ENCODE measurements at places on chromosomes 11 and 22.

DNA sequence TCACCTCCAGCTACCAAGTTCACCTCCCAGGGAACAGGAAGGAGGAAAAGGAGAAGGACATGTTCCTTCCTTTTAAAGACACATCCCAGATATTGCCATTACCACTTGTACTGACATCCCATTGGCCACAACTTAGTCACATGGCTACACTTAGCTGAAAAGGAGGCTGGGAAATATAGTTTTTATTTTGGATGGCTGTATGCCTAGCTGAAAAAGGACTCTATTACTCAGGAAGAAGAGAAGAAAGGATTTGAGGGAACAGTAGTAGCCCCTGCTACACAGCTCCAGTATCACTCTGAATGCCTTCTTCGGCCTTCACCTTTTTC lies 2.1 kb upstream of the APOA5 start:
- no peak for DNase-seq

GRCh38 chr11:720642-721246 lies 14.7 kb downstream of the EPS8L2 start:
- DNase-seq = peak; percentile 17

DNA sequence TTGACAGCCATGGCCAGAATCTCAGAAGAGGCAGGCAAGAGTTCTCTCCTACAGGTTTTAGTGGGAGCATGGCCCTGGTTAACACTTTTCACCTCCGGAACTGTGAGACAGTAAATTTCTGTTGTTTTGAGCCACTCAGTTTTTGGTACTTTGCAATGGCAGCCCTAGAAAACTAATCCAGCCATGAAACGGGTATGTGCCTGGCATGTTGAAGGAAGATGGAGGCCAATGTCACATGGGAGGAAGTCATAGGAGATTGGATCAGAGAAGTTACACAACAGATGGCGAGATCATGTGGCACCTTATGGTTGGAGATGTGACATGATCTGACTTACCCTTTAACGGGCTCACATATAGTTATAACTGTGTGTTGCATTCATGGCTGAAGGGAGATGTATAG lies 63.2 kb upstream of the EED start:
- DNase-seq = no peak

- no peak for DNase-seq
Observed at GRCh38 chr11:13318498-13319295, 41.1 kb downstream of the BMAL1 start.

DNA sequence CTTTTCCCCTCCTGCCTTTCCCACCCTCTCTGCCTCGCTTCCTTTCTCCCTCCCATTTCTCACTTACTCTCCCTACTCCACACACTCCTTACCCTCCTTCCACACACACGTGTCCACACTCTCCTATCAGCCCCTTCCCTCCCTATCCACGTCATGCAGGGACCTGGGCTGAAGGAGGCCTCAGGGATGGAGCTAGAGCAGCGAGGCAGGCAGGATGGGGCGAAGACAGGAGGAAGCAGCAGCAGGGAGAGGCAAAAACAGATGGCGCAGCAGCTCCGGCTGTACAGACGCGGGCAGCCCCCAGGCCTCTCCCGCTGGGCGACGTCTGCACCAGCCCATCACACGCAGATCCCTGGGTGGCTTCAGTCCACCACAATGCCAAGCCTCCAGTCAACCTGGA lies 97.9 kb downstream of the SPATA19 start:
- no peak for DNase-seq

DNA sequence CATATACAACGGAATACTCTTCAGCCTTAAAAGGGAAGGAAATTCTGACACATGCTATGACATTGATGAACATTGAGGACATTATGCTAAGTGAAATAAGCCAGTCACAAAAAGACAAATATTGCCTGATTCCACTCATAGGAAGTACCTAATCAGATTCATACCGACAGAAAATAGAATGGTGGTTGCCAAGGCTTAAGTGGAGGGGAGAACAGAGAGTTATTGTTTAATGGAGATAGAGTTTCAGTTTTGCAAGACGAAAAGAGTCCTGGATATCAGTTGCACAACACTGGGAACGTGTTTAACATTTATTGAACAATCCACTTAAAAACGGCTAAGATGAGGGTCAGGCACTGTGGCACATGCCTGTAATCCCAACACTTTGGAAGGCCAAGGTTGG lies 45.6 kb upstream of the HIPK3 start:
- no peak for DNase-seq

DNA sequence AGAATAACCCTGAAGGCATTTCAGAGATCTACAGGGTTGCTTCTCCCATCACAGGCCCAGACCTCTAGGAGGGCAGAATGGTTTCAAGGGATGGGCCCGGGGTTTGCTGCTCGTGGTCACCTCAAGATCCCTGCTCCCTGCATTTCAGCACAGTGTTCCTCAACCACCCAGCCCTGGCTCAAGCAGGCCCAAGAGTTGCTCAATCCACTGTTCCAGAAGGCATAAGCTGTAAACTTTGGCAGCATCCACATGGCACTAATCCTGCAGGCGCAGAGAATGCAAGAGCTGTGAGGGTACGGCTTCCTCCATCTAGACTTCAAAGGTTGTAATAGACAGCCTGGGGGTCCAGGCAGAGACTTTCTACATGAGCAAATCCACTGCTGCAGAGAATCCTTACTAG lies 225.0 kb upstream of the UBASH3B start:
- no peak for DNase-seq

DNA sequence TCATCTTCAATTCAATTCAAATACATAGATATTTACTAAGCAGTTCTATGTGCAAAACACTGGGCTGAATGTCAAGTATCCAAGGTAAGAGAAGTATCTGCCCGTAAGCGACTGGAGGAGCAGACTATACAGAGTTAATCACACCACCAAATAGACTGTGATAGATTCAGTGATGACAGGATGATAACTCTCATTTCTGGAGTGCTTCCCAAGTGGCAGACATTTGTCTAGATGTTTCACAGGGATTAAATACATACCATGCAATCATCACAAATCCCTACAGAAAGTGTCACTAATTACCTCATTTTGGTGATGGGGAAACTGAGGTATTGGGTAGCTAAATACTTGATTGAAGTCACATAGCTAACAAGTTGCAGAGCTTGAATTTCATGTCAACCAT lies 508.7 kb upstream of the TENM4 start:
- DNase-seq = no peak

- no peak for DNase-seq
Observed at GRCh38 chr22:32574411-32574810, 99.8 kb downstream of the FBXO7 start.

DNA sequence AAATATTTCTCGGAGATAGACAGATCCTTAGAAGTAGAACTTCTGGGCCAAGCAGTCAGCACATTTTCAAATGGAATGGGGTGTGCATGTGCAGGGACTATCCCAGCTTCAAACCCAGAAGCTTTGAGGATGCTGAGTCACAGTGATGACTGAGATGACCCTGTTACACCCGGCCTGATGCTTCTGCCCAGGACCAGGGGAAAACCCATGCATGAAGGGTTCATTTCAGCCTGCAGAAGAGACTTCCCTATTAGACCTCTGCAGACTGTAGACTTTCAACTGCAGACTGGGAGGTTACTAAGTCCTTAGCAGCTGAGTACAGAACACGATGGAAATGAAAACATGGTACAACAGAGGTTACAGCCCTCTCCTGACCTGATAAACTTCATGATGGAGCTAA lies 3.6 kb upstream of the OR2AT4 start:
- no peak for DNase-seq

- DNase-seq = no peak
Observed at GRCh38 chr11:128903248-128904061, 12.3 kb downstream of the KCNJ5 start.

Data from CD4-positive, alpha-beta T cell treated with Interleukin-2 at 100 ng/mL for 4 hours (primary cell).